ENCODE measurements at places on chromosomes 16 and 17. TPM values are rescaled to one million over a fixed set of nuclear protein-coding genes. Genes with fewer than 3 reads are reported as not detected.

The KRTAP4-3 gene
- not detected for total RNA-seq

The SCO1 gene
- total RNA-seq = 51.1 TPM

The HOXB1 gene
- not detected for total RNA-seq

The PHOSPHO1 gene
- total RNA-seq = not detected

The NAA60 gene
- total RNA-seq = 14.4 TPM

The TBC1D3H gene
- not detected for total RNA-seq

The SLC43A2 gene
- 9.1 TPM for total RNA-seq

The SOX8 gene
- 0.89 TPM for total RNA-seq

The MON1B gene
- total RNA-seq = 11.3 TPM

- no peak overlapping the region for H3K4me3 ChIP-seq
- H3K36me3 ChIP-seq = no peaks in the 10 kb centered on the region
- H3K4me1 ChIP-seq = no peaks in the 10 kb centered on the region
- H3K27ac ChIP-seq = no peak overlapping the region
Measured at GRCh38 chr16:58031016-58031800, 5.7 kb downstream of the MMP15 start.

DNA sequence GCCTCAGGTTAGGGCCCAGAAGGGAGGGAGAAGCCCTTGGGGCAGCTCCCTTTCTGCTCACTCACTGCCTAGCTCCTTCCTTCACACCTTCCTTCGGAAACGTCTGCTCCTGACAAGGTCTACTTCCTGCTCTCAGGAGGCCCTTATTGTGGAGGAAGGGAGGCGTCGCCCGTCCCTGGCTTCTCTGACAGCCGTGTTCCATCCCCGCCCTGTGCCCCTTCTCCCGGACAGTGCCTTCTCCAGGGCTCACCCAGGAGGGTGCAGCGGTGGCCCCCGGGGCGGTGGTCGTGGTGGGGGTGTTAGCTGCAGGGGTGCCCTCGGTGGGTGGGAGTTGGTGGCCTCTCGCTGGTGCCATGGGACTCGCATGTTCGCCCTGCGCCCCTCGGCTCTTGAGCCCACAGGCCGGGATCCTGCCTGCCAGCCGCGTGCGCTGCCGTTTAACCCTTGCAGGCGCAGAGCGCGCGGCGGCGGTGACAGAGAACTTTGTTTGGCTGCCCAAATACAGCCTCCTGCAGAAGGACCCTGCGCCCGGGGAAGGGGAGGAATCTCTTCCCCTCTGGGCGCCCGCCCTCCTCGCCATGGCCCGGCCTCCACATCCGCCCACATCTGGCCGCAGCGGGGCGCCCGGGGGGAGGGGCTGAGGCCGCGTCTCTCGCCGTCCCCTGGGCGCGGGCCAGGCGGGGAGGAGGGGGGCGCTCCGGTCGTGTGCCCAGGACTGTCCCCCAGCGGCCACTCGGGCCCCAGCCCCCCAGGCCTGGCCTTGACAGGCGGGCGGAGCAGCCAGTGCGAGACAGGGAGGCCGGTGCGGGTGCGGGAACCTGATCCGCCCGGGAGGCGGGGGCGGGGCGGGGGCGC, 231.9 kb downstream of the SEC14L1 start:
- no peaks in the 10 kb centered on the region for H3K27me3 ChIP-seq
- H3K27ac ChIP-seq = peak overlapping the region; percentile 81
- no peaks in the 10 kb centered on the region for H3K36me3 ChIP-seq

- H3K27me3 ChIP-seq = no peaks in the 10 kb centered on the region
- peak overlapping the region; percentile 26 for H3K27ac ChIP-seq
Measured at GRCh38 chr17:2034806-2035540, 5.0 kb downstream of the DPH1 start.

- H3K4me1 ChIP-seq = peaks cover 5% of the 10 kb centered on the region
- no peaks in the 10 kb centered on the region for H3K27me3 ChIP-seq
- no peak overlapping the region for H3K27ac ChIP-seq
- H3K4me3 ChIP-seq = no peak overlapping the region
- H3K36me3 ChIP-seq = no peaks in the 10 kb centered on the region
- no peak for DNase-seq
Measured at GRCh38 chr17:31411707-31412285, 20.3 kb downstream of the RAB11FIP4 start.

DNA sequence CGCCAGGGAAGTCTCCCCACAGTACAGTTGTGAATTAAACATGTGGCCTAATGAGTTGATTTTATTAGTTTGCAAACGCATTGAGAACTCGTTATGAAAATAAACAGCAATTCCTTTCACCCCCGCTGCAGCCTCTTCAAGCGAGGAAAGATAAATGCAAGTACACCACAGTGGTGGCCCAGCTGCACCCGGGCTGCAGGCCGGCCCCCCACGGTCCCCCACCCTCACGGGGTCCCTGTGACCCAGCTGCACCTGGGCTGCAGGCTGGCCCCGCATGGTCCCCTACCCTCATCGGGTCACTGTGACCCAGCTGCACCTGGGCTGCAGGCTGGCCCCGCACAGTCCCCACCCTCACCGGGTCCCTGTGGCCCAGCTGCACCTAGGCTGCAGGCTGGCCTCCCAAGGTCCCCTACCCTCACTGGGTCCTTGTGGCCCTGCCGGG, 32.2 kb downstream of the SDK2 start:
- H3K36me3 ChIP-seq = no peaks in the 10 kb centered on the region
- no peaks in the 10 kb centered on the region for H3K4me1 ChIP-seq
- H3K27me3 ChIP-seq = no peaks in the 10 kb centered on the region
- H3K27ac ChIP-seq = no peak overlapping the region
- H3K4me3 ChIP-seq = no peak overlapping the region

- no peak overlapping the region for H3K4me3 ChIP-seq
- H3K4me1 ChIP-seq = 0 out of 2 replicates have a peak, but pooled peaks cover 7% of the 10 kb centered on the region
- H3K27ac ChIP-seq = no peak overlapping the region
- no peaks in the 10 kb centered on the region for H3K36me3 ChIP-seq
- H3K27me3 ChIP-seq = no peaks in the 10 kb centered on the region
Measured at GRCh38 chr17:19426631-19427030, 15.6 kb downstream of the RNF112 start.

- DNase-seq = no peak
- no peak overlapping the region for H3K27ac ChIP-seq
- no peak overlapping the region for H3K4me3 ChIP-seq
Measured at GRCh38 chr17:50836826-50837225, 1.4 kb downstream of the WFIKKN2 start.

GRCh38 chr16:85961988-85962915, 63.3 kb downstream of the IRF8 start:
- H3K4me1 ChIP-seq = no peaks in the 10 kb centered on the region
- H3K36me3 ChIP-seq = no peaks in the 10 kb centered on the region
- DNase-seq = no peak
- peaks cover 85% of the 10 kb centered on the region for H3K27me3 ChIP-seq

- no peaks in the 10 kb centered on the region for H3K4me1 ChIP-seq
- H3K27ac ChIP-seq = no peak overlapping the region
- H3K4me3 ChIP-seq = no peak overlapping the region
- no peaks in the 10 kb centered on the region for H3K27me3 ChIP-seq
- DNase-seq = no peak
- H3K36me3 ChIP-seq = no peaks in the 10 kb centered on the region
Measured at GRCh38 chr17:47707056-47707804, 13.3 kb downstream of the TBKBP1 start.

DNA sequence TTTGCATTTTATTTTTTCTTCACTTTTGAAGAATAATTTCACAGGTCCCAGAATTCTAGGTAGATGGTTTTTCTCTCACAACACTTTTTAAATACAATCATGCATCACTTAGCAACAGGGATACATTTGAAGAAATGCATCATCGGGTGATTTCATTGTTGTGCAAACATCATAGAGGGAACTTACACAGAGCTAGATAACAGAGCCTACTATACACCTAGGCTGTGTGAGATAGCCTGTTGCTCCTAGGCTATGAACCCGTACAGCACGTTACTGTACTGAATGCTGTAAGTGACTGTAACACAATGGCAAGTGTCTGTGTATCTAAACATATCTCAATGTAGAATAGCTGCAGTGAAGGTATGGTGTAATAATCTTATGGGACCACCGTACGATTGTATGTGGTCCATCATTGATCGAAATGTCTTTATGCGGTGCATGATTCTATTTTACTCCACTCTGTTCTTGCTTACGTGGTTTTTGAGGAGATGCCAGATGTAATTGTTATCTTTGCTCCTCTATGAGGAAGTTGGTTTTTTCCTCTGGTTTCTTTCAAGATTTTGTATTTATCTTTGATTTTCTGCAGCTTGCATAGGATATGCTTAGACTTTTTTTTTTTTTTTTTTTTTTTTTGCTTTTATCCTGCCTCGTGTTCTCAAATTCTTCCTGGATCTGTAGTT, 35.5 kb upstream of the TMEM92 start:
- no peaks in the 10 kb centered on the region for H3K36me3 ChIP-seq
- no peak overlapping the region for H3K4me3 ChIP-seq
- H3K4me1 ChIP-seq = peaks cover 6% of the 10 kb centered on the region
- DNase-seq = peak; percentile 76

DNA sequence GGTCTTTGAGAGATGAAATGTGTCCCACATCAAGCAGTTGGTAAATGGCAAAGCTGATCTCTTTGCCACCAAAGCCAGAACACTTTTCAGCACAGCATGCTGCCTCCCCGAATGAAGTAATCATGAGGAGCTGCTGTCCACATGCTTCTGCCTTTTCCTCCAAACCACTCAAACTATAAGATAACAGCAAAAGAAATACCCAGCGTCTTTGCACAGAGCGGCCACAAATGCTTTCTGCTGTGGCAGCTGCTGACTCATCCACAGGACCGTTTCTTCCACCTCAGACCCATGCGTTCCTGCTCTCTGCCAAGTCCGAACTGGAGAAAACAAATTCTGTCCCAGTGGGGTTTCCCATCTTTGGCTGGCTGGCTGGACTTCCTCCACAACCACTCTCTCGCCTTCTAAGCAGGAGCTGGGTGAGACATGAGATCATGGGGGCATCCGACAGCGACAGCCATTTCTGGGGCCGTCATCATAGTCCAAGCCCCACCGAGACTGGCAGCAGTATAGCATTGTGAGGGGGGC, 27.1 kb downstream of the TBC1D3B start:
- peaks cover 23% of the 10 kb centered on the region for H3K27me3 ChIP-seq
- no peak overlapping the region for H3K4me3 ChIP-seq
- no peak overlapping the region for H3K27ac ChIP-seq
- H3K4me1 ChIP-seq = peaks cover 10% of the 10 kb centered on the region
- H3K36me3 ChIP-seq = no peaks in the 10 kb centered on the region

- H3K27ac ChIP-seq = peak overlapping the region; percentile 86
- H3K4me3 ChIP-seq = 0 out of 2 replicates have a peak overlapping the region, but pooled peaks have one; percentile 12
- peaks cover 49% of the 10 kb centered on the region for H3K4me1 ChIP-seq
- peak; percentile 97 for DNase-seq
- no peaks in the 10 kb centered on the region for H3K27me3 ChIP-seq
Measured at GRCh38 chr17:78390241-78391050, 12.0 kb downstream of the PGS1 start.

GRCh38 chr16:9527976-9528375, 436.5 kb downstream of the HAPSTR1 start:
- H3K27ac ChIP-seq = no peak overlapping the region
- H3K27me3 ChIP-seq = no peaks in the 10 kb centered on the region
- DNase-seq = no peak
- H3K4me3 ChIP-seq = no peak overlapping the region
- H3K36me3 ChIP-seq = no peaks in the 10 kb centered on the region
- H3K4me1 ChIP-seq = no peaks in the 10 kb centered on the region

All from GM23248 (cell line).